Tracheal epithelial cell (primary cell): ENCODE measurements at places on chromosomes 5 and 9. TPM values are rescaled to one million over a fixed set of nuclear protein-coding genes. Genes with fewer than 3 reads are reported as not detected.

FYB1 gene
- total RNA-seq, result 1.4 and 7.5 TPM in 2 replicates

KCNV2 gene
- total RNA-seq, result not detected in 2 replicates

RNF183 gene
- total RNA-seq, result under 0.01 and 1.9 TPM in 2 replicates

GNPDA1 gene
- 69.1 and 92.3 TPM in 2 replicates for total RNA-seq

ARID3C gene
- 0.48 and 0.64 TPM in 2 replicates for total RNA-seq

NSA2 gene
- 98.0 and 118 TPM in 2 replicates for total RNA-seq

NEURL1B gene
- 6.2 and 20.2 TPM in 2 replicates for total RNA-seq

S1PR3 gene
- under 0.01 and 4.1 TPM in 2 replicates for total RNA-seq

FCN1 gene
- total RNA-seq, result not detected in 2 replicates

AJM1 gene
- total RNA-seq, result 1.1 and 1.7 TPM in 2 replicates

WNT8A gene
- not detected in 2 replicates for total RNA-seq

ERAP2 gene
- total RNA-seq, result 34.3 and 59.0 TPM in 2 replicates

FCN2 gene
- not detected in 2 replicates for total RNA-seq

PCDHB8 gene
- total RNA-seq, result under 0.01 TPM in 2 replicates

TLR4 gene
- total RNA-seq, result 0.48 and 0.64 TPM in 2 replicates

FOXD4 gene
- 0.24 and 0.43 TPM in 2 replicates for total RNA-seq

ANKRD18B gene
- total RNA-seq, result 3.9 and 16.6 TPM in 2 replicates

AGXT2 gene
- total RNA-seq, result under 0.01 TPM in 1 of 2 replicates, not detected in the other

DIPK1B gene
- total RNA-seq, result 0.43 and 5.3 TPM in 2 replicates

MARVELD2 gene
- 24.8 and 27.3 TPM in 2 replicates for total RNA-seq

SCGB3A2 gene
- not detected in 2 replicates for total RNA-seq

CD274 gene
- 2.8 and 15.2 TPM in 2 replicates for total RNA-seq

GOLM1 gene
- total RNA-seq, result 16.2 and 22.9 TPM in 2 replicates

RNF224 gene
- under 0.01 and 0.21 TPM in 2 replicates for total RNA-seq

CDKN2B gene
- total RNA-seq, result 36.9 and 62.4 TPM in 2 replicates

EDIL3 gene
- under 0.01 and 3.1 TPM in 2 replicates for total RNA-seq

ACTBL2 gene
- total RNA-seq, result 0.21 and 2.2 TPM in 2 replicates

FBXW11 gene
- 90.4 TPM in 2 replicates for total RNA-seq

AMBP gene
- 0.24 TPM in 1 of 2 replicates, not detected in the other for total RNA-seq

SLC34A3 gene
- total RNA-seq, result not detected in 2 replicates

FUT7 gene
- not detected in 2 replicates for total RNA-seq

CRB2 gene
- total RNA-seq, result under 0.01 TPM in 1 of 2 replicates, not detected in the other

ZCCHC9 gene
- total RNA-seq, result 24.1 and 24.7 TPM in 2 replicates

ERGIC1 gene
- total RNA-seq, result 95.2 and 114 TPM in 2 replicates

LHX2 gene
- not detected in 2 replicates for total RNA-seq

HCN1 gene
- total RNA-seq, result not detected in 2 replicates

NME5 gene
- total RNA-seq, result 1.7 and 2.8 TPM in 2 replicates

SLC12A7 gene
- total RNA-seq, result 5.8 and 20.0 TPM in 2 replicates

TRIM36 gene
- 1.3 and 3.6 TPM in 2 replicates for total RNA-seq

FRMPD1 gene
- total RNA-seq, result under 0.01 TPM in 1 of 2 replicates, not detected in the other

SLC46A2 gene
- not detected in 2 replicates for total RNA-seq

SLC6A7 gene
- under 0.01 TPM in 1 of 2 replicates, not detected in the other for total RNA-seq

ANKRD34B gene
- 0.96 TPM in 1 of 2 replicates, not detected in the other for total RNA-seq

BNC2 gene
- under 0.01 and 1.4 TPM in 2 replicates for total RNA-seq

EIF4E1B gene
- not detected in 2 replicates for total RNA-seq

TRAF1 gene
- total RNA-seq, result 0.85 and 6.3 TPM in 2 replicates

CTXN3 gene
- total RNA-seq, result not detected in 2 replicates

UGT3A1 gene
- 1.4 TPM in 1 of 2 replicates, not detected in the other for total RNA-seq

GABRG2 gene
- under 0.01 TPM in 1 of 2 replicates, not detected in the other for total RNA-seq

MTAP gene
- total RNA-seq, result 54.1 and 55.9 TPM in 2 replicates

TMEM174 gene
- total RNA-seq, result not detected in 2 replicates
